ENCODE measurements at places on chromosomes 3 and 15.

GRCh38 chr3:45803252-45803935 lies 7.1 kb upstream of the SLC6A20 start:
- DNase-seq, result no peak

- DNase-seq, result no peak
These were observed 17.8 kb downstream of the GALNT15 start for GRCh38 chr3:16192176-16192811.

- no peak for DNase-seq
These were observed 701.5 kb upstream of the GBE1 start for GRCh38 chr3:82462977-82463376.

DNA sequence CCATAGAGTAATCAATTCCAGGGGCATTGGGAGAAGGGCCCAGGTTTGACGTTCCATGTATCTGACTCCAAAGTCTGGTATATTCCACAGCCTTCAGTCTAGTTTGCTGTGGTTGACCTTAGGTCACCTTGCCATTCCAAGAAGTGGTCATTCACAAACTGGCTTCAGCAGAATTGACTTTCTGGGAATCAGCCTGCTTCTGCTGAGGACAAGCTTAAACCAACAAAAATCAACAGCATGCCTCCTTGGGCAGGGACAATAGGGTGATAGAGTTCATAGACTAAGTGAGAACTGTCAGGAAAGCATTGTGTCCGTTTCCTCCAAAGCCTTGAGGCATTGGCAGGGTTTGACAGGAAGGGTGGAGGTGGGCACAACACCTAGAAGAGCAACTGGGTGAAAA lies 24.1 kb upstream of the NDUFB4 start:
- DNase-seq, result no peak

GRCh38 chr15:72559781-72560180 lies 85.7 kb downstream of the ARIH1 start:
- DNase-seq, result no peak

Measured in NCI-H524 treated with DMSO at 0.1 percent for 48 hours (cell line).